A673 (cell line): ENCODE measurements at places on chromosomes 3 and 15.

- no peak for DNase-seq
- no peaks in the 10 kb centered on the region for H3K36me3 ChIP-seq
- no peak overlapping the region for H3K27ac ChIP-seq
- H3K27me3 ChIP-seq, result no peaks in the 10 kb centered on the region
- H3K4me1 ChIP-seq, result no peaks in the 10 kb centered on the region
- peak overlapping the region; percentile 60 for H3K4me3 ChIP-seq
Measured at GRCh38 chr3:48555231-48555948, 1.2 kb downstream of the PFKFB4 start.

DNA sequence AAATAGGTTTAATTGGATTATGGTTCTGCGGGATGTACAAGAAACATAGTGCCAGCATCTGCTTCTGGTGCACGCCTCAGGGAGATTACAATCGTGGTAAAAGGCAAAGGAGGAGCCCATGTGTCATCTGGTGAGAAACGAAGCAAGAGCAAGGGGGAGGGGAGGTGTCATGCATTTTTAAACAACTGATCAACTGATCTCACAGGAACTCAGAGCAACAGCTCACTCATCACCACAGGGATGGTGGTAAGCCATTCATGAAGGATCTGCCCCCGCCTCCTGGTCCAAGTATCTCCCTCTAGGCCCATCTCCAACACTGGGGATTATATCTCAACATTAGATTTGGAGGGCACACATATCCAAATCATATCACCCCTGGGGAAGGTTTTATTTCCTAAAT, 42.1 kb upstream of the FGF7 start:
- no peaks in the 10 kb centered on the region for H3K4me1 ChIP-seq
- no peaks in the 10 kb centered on the region for H3K36me3 ChIP-seq
- no peaks in the 10 kb centered on the region for H3K27me3 ChIP-seq
- no peak overlapping the region for H3K27ac ChIP-seq
- no peak for DNase-seq
- H3K4me3 ChIP-seq, result no peak overlapping the region

GRCh38 chr15:77096138-77096537, 25.2 kb upstream of the TSPAN3 start:
- no peak overlapping the region for H3K4me3 ChIP-seq
- H3K4me1 ChIP-seq, result peaks cover 6% of the 10 kb centered on the region
- no peak for DNase-seq

DNA sequence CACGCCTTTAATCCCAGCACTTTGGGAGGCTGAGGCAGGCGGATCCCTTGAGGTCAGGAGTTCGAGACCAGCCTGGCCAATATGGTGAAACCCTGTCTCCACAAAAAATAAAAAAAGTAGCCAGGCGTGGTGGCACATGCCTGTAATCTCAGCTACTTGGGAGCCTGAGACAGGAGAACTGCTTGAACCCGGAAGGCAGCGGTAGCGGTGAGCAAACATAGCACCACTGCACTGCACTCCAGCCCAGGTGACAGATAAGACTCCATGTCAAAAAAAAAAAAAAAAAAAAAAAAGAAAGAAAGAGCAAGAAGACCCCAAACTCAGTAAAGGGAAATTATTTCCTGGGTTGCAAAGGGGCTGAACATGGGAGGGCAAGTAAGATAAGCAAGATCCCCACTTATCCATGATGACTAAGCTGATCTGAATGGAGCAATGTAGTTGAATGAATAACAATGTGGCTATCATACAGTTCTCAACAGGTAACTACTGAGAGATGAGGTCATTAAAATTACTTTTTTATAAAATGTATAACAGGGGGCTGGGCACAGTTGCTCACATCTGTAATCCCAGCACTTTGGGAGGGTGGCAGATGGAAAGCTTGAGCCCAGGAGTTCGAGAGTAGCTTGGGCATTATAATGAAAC, 46.0 kb downstream of the RBM15B start:
- no peaks in the 10 kb centered on the region for H3K4me1 ChIP-seq
- no peak for DNase-seq
- H3K4me3 ChIP-seq, result no peak overlapping the region
- no peaks in the 10 kb centered on the region for H3K27me3 ChIP-seq
- peaks cover 9% of the 10 kb centered on the region for H3K36me3 ChIP-seq

GRCh38 chr3:24086617-24087404, 141.7 kb downstream of the NR1D2 start:
- no peaks in the 10 kb centered on the region for H3K4me1 ChIP-seq
- no peaks in the 10 kb centered on the region for H3K27me3 ChIP-seq
- H3K27ac ChIP-seq, result no peak overlapping the region

DNA sequence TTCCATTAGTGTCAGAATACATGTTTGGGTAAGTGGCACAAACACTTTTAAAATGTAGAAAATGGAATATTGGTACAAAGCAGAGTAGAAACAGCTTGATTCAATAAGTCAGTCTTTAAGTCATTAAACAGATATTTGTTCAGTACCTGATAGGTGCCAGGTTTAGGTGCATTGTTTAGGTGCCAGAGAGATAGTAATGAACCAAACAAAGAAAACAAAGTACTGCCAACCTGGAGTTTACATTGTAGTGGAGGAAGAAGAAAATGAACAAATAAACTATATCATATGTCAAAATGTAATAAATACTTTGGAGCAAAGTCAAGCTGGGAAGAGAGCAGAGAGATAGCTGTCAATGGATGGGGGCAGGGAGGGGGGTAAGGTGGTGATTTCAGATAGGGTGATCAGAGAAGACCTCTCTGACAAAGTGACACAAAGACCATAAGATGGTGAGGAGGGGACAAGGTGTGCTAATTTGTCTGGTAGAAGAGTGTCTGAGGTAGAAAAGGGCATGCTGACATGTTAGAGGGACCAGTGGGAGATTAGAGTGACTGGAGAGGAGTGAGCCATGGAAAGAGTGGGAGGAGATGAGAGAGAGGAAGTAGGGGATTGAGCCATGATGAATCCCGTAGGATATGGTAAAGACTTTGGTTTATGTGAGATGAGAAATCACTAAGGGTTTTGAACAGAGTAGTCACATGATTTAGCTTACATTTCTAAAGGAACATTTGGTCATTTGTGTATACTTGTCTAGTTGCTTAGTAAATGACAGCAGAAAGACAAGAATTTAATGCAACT, 128.2 kb downstream of the UBE2E2 start:
- no peaks in the 10 kb centered on the region for H3K4me1 ChIP-seq
- peaks cover 12% of the 10 kb centered on the region for H3K27me3 ChIP-seq
- no peak overlapping the region for H3K4me3 ChIP-seq
- DNase-seq, result no peak
- no peak overlapping the region for H3K27ac ChIP-seq

GRCh38 chr3:154953538-154953937, 126.6 kb upstream of the MME start:
- no peaks in the 10 kb centered on the region for H3K36me3 ChIP-seq
- H3K27ac ChIP-seq, result no peak overlapping the region
- no peaks in the 10 kb centered on the region for H3K4me1 ChIP-seq
- no peaks in the 10 kb centered on the region for H3K27me3 ChIP-seq
- DNase-seq, result no peak

- H3K4me3 ChIP-seq, result no peak overlapping the region
- no peak overlapping the region for H3K27ac ChIP-seq
- no peaks in the 10 kb centered on the region for H3K36me3 ChIP-seq
- H3K4me1 ChIP-seq, result no peaks in the 10 kb centered on the region
- no peaks in the 10 kb centered on the region for H3K27me3 ChIP-seq
Measured at GRCh38 chr3:59998058-59998457, 948.2 kb upstream of the CFAP20DC start.

- no peak overlapping the region for H3K4me3 ChIP-seq
- H3K4me1 ChIP-seq, result no peaks in the 10 kb centered on the region
- no peak overlapping the region for H3K27ac ChIP-seq
- H3K27me3 ChIP-seq, result no peaks in the 10 kb centered on the region
- no peaks in the 10 kb centered on the region for H3K36me3 ChIP-seq
Measured at GRCh38 chr3:141331377-141332318, 36.7 kb upstream of the ZBTB38 start.

DNA sequence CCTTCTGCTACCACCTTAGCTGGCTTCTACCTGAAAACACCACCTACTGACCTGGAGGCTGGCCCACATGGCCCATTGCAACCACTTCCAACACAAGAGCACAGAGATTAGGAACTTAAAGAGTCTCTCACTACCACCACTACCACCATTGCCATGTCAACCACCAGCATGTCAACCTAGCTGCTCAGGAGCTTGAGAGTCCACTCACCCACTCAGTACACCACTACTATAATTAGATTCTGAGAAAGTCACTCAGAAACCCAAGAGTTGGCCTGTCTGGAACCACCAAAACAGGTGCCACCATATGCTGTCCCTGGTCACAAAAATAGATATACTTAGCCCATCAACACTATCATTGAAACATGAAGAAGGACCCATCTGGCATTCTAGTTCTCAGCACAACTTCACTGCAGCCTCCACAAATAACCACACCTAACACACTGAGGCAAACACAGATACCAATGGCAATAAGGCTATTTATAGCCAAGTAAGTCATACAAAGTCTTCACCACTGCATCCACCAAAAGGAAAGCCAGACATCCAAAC, 806.7 kb upstream of the EPHA6 start:
- no peaks in the 10 kb centered on the region for H3K4me1 ChIP-seq
- no peak overlapping the region for H3K27ac ChIP-seq
- no peak for DNase-seq
- no peak overlapping the region for H3K4me3 ChIP-seq
- H3K27me3 ChIP-seq, result no peaks in the 10 kb centered on the region

DNA sequence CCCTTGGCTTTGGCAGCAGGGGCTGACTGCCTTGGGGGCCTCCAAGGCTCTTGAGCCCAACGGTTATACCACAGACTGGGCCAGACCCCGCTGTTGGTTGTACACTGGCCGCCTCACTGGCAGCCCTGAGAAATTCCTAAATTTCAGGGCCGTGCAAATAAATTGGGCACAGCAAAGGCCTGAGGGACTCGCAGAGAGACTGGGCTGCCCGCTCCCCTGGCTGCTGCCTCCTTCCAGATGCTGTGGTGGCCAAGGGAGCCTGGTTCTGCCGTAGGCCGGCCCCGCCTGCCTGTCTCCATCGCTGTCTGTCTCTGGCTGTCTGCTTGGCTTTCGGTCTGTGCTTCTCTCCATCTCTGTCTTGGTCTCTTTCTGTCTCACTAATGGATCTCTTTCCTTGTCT, 9.0 kb downstream of the FBLN2 start:
- no peak overlapping the region for H3K4me3 ChIP-seq
- no peak overlapping the region for H3K27ac ChIP-seq
- no peaks in the 10 kb centered on the region for H3K4me1 ChIP-seq
- H3K27me3 ChIP-seq, result no peaks in the 10 kb centered on the region

- no peak overlapping the region for H3K4me3 ChIP-seq
- no peak overlapping the region for H3K27ac ChIP-seq
- H3K4me1 ChIP-seq, result no peaks in the 10 kb centered on the region
- no peaks in the 10 kb centered on the region for H3K36me3 ChIP-seq
Measured at GRCh38 chr3:157405457-157405856, 31.2 kb upstream of the PTX3 start.

DNA sequence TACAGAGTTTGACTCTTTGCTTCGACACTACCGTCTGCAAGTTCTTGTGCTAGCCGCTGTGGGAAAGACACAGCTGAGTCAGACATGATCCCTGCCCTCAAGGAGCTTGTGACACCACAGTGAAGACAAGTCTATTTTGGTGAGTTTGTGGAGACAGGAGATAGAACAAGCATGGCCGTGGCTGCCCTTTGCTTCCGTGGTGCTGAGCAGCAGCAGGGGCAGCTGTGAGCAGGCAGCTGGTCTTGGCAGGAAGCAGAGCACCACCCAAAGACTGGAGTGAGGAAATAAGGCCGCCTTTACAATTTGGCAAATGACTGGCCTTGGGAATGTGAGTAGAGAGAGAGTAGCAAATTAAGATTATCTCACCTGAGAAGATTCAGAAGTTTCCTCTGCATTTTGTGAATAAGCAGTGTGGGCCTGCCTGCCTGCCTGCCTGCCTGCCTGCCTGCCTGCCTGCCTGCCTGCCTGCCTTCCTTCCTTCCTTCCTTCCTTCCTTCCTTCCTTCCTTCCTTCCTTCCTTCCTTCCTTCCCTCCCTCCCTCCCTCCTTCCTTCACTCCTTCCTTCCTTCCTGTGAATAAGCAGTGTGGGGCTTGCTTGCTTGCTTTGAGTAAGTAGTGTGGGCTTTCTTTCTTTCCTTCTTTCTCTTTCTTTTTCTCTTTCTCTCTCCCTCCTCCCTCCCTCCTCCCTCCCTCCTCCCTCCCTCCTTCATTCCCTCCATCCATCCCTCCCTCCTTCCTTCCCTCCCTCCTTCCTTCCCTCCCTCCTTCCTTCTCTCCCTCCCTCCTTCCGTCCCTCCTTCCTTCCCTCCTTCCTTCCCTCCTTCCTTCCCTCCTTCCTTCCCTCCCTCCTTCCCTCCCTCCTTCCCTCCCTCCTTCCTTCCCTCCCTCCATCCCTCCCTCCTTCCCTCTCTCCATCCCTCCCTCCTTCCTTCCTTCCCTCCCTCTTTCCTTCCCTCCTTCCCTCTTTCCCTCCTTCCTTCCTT, 1.6 kb upstream of the GCNT3 start:
- no peak for DNase-seq
- no peaks in the 10 kb centered on the region for H3K36me3 ChIP-seq
- no peak overlapping the region for H3K27ac ChIP-seq
- no peaks in the 10 kb centered on the region for H3K27me3 ChIP-seq

- H3K27me3 ChIP-seq, result no peaks in the 10 kb centered on the region
- H3K36me3 ChIP-seq, result peaks cover 22% of the 10 kb centered on the region
- H3K27ac ChIP-seq, result no peak overlapping the region
Measured at GRCh38 chr3:124839896-124840295, 47.3 kb downstream of the ITGB5 start.

- H3K4me3 ChIP-seq, result no peak overlapping the region
- peaks cover 77% of the 10 kb centered on the region for H3K36me3 ChIP-seq
- no peak overlapping the region for H3K27ac ChIP-seq
- no peaks in the 10 kb centered on the region for H3K27me3 ChIP-seq
- no peaks in the 10 kb centered on the region for H3K4me1 ChIP-seq
Measured at GRCh38 chr15:40217166-40217824, 21.6 kb upstream of the PAK6 start.

- no peak overlapping the region for H3K27ac ChIP-seq
- H3K4me3 ChIP-seq, result no peak overlapping the region
- H3K4me1 ChIP-seq, result no peaks in the 10 kb centered on the region
- H3K27me3 ChIP-seq, result no peaks in the 10 kb centered on the region
- no peaks in the 10 kb centered on the region for H3K36me3 ChIP-seq
- no peak for DNase-seq
Measured at GRCh38 chr3:79954756-79955155, 187.0 kb upstream of the ROBO1 start.

GRCh38 chr15:28086175-28086703, 12.9 kb downstream of the OCA2 start:
- H3K4me1 ChIP-seq, result no peaks in the 10 kb centered on the region
- no peaks in the 10 kb centered on the region for H3K36me3 ChIP-seq
- H3K4me3 ChIP-seq, result no peak overlapping the region
- peak; percentile 70 for DNase-seq
- H3K27ac ChIP-seq, result no peak overlapping the region

- H3K4me3 ChIP-seq, result no peak overlapping the region
- H3K27ac ChIP-seq, result no peak overlapping the region
- no peaks in the 10 kb centered on the region for H3K4me1 ChIP-seq
Measured at GRCh38 chr3:120816728-120817127, 74.2 kb downstream of the GTF2E1 start.

DNA sequence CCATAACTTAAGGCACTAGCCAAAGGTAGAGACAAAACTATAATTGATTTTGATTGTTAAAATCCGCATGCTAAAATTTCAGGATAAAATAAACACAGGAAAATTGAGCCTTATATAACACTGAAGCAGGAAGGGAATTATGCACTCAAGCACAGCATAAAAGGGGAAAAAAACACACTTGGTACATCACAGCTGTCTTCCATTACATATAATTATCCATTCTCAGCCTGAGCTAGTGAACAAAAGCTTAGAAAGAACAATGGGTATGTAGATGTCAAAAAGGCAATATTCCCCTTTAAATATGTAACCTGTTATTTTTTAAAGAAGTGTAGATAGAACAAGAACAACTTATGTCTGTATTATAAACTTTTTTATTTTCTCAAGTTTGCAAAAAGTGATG, 899.2 kb downstream of the ROBO1 start:
- H3K4me1 ChIP-seq, result peaks cover 64% of the 10 kb centered on the region
- no peak overlapping the region for H3K4me3 ChIP-seq
